H7 (cell line): ENCODE measurements at places on chromosomes 1 and 21.
A peak's percentile ranks its signal among the peaks of the same experiment; 100 is the strongest.

GRCh38 chr1:45541193-45541592, 9.4 kb upstream of the AKR1A1 start:
- DNase-seq: no peak

GRCh38 chr1:41846625-41847405, 71.9 kb downstream of the HIVEP3 start:
- no peak for DNase-seq

DNA sequence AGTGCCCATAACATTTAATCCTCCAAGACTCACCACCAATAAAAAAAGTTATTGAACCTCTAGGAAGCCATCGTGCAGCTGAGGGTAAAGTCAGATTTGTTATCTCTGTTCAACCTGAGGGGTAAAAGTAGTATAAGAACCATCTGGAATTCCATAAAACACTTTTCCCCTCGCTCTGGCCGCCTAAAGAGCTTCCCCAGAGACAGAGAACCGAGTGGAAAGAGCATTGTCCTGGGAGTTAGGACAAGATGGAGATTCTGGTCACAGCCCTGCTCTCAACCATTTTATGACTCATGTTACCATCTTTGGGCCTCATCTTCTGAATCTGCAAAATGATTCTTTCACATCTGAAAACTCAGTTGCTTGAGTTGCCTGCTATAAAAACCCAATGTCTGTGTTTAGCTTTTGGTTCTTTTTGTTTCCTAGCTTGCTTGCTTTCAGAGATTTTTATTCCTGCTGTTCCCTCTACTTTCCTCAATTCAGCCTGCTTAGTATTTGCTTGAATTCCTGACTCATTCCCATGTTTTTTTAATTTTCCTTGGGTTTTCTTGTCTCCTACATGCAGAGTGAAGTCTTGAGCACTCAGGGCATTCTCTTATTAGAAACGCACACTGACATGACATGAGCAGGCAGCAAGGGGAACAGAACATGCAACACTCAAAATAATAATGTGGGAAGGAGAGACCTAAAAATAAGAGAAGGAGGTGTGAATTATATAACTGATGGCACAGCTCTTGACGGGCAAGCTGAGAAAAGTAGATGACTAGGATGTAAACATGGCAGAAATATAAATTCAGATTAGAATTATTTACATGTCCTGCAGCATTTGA, 1.7 kb downstream of the EPHX4 start:
- DNase-seq: no peak

DNA sequence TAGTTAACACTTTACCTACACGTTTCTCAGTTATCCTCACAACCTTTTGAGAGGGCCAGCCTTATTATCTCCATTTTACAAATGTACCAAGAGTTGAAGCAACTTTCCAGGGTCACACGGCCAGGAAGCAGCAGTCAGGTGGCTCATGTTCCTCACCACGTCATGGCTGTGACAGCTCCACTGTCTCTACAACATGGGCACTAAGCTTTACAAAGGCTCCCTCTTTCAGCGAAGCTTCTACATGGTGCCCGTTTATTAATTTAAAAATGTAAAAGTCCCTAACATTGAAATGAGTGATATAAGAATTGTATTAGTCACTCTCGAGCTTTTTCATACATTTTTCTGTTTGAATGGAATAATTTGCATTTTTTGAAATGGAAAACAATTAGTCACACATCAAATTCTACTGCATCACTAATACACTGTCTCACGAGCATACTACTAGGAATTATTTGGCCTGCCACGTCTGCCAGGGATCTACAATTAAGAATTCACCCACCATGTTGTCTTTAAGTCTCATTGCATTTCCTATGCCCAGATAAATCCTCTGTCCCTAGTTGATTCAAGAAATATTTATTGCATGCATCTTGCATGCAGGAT, 28.4 kb upstream of the LIN9 start:
- DNase-seq: no peak

DNA sequence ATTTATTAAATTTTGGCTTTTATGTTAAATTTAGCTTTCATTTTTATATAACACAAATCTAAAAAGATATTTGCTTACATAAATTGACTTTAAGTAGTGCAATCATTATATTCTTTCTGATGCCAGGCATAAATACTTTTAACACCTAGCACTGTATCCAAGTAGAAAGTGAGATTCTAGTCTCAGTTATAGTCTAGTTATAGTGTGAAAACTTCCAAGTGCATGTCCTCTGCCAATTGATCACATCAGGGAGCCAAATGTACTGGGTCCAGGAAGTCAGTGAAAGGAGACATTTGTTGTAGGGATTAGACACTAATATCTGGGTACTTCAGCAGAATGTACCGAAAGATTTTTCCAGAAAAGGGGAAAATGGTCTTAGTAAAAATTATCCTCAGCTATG, 290.7 kb upstream of the ZRANB2 start:
- no peak for DNase-seq

- no peak for DNase-seq
Measured at GRCh38 chr1:201406831-201407406, 7.8 kb upstream of the LAD1 start.

DNA sequence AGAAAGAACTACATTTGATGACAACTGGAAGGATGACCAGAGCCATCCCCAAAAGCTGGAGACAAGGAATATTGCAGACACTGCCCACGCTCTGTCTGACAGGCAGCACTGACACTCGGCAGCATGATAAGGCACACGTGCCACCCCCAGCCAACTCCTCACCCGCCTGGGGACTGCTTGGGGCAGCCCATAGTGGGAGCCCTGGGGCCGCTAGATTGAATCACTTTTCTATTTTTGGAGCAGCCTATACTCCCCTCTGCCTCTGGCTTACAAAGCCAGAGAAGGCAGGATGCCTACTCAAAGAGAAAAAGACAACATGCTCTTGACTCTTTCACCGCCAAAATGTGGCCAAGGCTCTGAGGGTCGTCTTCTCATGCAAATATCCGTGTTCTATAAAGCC, 1.3 kb downstream of the SMG5 start:
- peak; percentile 17 for DNase-seq

DNA sequence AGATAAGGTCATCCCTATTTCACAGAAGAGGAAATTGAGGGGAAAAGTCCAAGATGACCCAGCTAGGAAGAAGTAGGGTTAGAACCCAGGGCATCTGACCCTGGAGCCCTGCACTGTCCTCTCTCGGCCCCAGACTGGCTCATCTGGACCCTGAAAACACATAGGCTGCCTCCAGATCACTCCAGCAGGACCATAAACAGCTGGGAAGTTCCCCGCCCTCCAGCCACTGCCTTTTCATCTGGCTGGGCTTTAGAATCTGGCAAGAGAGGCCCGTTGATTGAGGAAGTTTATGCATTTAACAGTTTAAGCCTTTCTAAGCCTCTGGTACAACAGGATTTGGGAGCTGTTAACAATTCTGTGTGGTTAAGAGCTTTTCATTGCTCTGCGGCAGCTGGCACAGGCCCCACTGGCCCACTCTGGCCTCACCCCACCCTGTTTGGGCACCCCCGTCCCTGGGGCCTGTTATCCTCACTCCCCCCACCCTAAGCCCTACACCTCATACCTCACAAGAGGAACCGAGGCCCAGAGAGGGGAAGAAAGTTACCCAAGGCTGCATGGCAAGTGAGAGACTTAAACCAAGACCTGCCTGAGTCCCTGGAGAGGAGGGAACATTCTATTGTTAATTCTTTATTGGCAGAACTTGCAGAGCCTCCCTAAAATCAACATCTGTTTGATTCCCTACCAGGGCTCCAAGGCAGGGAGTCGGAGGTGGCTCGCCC, 84.2 kb downstream of the EPHB2 start:
- DNase-seq: peak; percentile 61

DNA sequence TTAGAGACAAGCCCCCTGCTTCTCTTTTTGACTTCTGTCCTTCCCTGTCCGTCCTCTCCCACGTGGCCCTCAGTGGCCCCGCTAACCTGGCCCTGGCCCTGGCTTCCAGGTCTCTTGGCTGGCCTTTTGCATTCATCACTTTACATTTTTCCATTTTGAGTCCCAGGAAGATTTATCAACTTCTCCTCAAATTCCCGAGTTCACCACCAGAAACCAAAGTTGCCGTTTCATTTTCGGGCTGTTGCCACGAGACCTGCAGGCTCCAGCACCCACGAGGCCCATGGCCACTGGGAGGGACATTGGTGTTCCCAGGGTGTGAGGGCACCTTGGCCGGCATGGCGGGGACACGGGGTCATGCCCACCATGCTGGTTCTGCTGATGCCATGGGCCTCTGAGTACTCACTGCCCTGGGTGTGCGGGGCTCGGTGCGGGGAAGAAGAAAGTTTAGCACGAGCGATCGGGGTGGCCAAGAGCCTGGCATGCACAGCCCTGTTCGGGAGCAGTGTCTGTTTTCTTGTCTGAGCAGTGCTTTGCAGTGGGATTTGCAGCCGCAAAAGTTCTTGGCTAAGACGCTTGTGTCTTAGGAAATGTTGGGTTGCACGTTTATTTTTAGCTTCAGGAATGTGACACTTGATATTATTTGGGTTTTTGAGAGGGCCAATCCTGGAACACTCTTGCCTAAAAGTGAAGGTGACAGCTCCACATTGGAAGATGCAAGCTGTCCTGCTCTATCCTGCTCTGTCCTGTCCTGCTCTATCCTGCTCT, 40.4 kb upstream of the ADARB1 start:
- peak; percentile 50 for DNase-seq

DNA sequence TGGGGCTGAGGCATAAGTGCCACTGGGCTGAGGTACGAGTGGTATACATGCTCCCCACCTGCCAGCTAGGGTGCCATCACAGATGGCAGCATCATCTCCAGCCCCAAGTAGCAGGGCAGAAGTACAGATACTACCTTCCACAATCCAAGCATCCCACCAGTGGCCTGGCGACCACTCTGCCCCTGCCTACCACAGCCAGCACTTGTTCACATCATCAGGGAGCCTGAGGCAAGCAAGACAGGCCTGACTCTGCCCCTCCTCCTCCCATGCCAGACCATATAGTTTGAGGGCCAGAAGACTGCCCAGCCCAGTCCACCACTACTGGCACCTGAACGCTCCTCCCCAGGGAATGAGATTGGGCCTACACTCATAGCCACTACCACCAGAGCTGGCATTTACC, 84.6 kb downstream of the SPATA6 start:
- no peak for DNase-seq

DNA sequence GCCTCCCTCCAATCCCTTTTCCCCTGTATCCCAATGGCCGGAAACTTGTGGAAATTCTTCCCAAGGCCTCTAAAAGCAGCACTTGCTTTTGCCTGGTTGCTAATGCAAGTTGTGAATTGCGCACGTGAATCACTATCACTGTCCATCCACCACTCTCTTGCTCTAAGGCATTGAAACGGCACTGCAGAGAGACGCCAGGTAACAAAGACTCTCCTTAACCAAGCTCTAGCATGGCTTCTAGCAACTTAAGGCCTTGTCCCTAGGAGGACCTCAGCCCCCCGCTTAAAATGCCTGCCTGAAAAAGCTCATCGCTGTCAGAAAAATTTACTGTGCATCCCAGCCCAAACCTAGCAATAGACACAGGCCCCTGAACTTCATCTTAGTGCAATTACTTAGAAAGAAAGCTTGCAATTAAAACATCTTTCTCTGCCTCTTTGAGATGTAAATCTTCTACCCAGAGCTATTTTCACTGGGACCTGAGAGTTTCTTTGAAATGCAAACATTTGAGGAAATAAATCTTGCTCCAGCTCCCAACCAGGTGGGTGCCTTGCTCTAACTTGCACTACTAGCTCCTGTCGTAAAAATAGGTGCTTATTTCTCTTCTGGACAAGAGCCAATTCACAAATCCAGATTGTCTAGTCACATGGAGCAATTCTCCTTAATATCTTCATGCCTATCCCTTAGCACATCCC, 32.9 kb upstream of the ITLN2 start:
- DNase-seq: peak; percentile 27

DNA sequence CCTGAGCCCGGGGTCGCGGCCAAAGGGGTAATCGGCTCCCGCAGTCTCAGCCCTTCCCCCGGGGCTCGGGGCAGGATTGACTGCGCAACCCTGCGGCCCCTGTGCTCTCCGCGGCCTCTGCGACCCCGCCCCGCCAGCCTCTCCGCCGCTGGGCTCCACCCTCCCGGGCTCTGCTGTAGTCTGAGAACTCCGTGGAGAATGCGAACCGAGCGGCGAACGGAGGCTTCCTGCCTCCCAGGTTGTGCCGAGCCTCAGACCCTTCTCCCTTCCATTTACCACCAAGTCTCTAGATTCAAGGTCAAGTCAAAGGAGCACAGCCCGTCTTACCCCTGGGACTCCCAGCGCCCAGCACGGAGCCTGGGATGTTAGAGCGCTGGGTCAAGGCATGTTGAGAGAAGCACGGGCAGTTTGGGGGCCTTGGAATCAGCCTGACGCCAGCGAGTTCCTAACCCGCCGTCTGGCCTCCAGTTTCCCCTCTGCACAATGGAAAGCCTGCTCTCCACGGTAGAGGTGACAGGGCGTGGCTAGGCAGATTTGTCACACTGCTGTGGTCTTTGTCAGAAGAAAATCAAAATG, 3.0 kb downstream of the ATP2B4 start:
- peak; percentile 87 for DNase-seq

GRCh38 chr1:163922743-163923201, 601.0 kb downstream of the NUF2 start:
- DNase-seq: no peak

DNA sequence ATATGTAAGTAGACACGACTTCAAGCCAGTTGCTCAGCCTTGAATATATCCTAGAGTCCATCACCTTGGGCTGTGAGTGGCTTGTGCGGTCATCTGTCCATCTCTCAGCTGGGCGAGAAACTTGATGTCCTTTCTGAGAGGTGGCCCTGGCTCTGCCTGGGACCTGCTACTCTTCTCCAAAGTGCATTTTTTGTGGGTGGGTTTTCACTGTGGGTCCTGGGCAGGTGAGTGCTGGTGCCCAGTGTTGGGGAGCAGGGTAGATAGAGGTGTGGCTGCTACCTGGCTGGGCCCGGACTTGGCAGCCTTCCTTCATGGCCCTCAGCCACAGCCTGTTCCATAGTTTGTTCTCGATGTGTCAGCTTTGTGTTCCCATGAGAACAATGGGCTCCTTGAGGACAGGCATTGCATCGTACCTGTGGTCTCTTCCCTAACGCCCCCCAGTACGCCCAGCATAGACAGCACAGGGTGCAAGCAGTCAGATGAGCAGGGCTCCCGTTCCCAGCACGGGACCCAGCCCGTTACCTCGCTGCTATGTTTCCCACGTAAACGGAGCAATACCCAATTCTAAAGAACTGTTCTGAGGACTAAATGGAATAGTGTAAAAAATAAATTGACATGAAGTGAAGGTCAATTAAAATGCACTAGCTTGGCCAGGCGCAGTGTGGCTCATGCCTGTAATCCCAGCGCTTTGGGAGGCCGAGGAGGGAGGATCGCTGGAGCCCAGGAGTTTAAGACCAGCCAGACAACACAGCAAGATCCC, 877 bp upstream of the SLX9 start:
- no peak for DNase-seq

- no peak for DNase-seq
Measured at GRCh38 chr1:221511797-221512196, 230.1 kb downstream of the DUSP10 start.

DNA sequence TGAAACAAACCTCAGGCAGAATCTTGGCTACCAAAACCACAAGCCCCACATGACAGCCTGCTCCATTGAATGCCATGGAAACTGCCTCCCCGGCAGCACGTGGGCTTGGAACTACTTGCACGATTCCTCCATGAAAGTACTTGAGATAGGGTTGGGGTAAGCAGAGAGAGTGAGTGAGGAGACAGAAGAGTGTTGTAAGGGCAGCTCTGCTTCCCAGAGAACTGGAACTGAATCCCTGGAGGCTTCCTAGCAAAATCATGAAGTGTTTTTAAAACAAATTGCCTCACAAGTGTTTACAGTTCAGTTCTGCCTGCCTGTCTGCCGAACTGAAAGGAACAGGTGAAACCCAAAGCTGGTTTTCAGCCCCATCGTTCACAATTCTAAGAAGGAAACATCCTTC, 35.3 kb upstream of the DNASE2B start:
- DNase-seq: no peak
